ENCODE measurements at places on chromosomes 2 and 18.

DNA sequence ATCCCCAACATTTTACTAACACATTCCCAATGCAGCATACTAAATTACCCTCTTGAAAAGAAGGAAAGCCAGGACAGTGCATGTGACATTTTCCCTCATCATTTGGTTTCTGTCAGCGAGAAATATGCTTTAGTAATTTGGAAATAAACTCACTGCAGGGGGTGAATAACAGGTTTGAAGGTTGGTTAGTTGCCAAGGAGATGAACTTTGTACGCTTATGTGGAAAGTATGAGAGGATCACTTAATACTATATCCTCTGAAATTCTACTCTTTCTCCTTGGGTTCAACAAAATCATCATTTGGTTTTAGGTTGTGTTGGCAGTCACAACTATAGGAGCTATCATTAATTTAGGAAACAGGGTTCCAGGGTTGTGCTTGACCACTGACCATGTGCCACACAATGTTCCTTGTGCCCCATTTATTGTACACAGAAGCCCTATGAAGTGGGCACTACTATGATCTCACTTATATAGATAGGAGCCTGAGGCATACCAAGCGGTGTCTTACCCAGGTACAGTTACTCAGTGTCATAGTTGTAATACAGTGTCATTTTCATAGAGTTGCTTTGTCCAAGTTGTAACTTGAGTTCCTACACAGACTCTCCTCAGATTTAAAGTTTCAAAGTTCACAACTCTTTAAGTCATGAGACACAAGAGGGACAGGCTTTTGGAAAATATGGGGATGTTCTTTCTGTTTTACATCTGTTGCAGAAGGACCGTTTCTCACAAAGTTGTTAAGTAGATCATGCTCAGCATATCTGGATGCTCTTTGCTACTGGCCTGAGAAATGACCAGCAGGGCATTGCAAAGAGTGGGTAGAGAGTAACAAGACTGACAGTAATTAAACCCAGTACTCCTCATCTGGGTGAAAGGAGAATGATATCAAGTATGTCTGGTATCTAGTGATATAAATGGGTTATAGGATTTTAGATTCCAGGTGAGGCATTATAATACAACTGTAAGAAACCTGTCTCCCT, 91.8 kb downstream of the MAP4K4 start:
- no peak for DNase-seq

DNA sequence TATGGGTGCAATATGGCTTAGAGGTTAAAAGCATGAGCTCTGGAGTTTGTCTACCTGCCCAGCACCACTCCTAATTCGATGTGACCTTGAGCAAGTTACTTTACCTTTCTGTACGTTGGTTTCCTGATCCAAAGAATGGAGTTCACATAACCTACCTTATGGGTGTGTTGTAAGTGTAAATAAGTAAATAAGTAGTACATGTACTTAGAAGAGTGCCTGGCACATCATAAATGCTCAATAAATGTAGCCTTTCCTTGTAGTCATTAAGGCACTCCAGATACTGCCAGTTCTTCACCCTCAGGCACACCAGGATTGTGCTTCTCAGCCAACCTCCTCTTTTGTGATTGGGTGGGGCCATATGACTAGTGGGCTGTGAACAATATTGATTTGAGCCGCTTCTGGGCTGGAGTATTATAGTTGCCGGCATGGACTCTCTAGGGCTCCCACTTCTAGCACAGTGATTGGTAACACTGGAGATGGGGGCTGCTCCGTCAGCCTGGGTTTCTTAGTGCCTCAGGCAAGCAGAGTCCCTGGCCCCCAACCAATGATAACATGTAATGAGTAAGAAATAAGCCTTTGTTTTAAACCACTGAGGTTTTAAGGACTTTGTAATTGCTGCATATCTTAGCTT, 101.7 kb upstream of the NOSTRIN start:
- DNase-seq, result no peak

GRCh38 chr2:200703926-200704637, 107.6 kb upstream of the BZW1 start:
- no peak for DNase-seq

DNA sequence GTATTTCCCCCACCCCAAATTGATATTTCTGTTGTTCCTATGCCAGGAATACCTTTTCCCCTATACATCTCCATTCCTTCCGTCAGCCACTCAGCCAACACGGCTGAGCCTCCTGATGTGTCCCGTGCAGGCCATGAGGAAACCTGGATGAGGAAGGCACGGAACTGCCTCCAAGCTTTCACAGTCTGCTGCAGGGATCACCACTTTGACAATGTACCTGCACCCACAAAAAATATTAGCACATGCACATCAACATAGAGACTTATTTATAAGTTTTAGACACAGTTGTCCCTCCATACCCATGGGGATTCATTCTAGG, 101.4 kb upstream of the PPP1CB start:
- DNase-seq, result no peak

Measured in hematopoietic multipotent progenitor cell treated with erythropoietin and hydrocortisone succinate and interleukin-3 and kit ligand, for 6 days (in vitro differentiated cells).